ENCODE measurements at places on chromosomes 16 and 17.

DNA sequence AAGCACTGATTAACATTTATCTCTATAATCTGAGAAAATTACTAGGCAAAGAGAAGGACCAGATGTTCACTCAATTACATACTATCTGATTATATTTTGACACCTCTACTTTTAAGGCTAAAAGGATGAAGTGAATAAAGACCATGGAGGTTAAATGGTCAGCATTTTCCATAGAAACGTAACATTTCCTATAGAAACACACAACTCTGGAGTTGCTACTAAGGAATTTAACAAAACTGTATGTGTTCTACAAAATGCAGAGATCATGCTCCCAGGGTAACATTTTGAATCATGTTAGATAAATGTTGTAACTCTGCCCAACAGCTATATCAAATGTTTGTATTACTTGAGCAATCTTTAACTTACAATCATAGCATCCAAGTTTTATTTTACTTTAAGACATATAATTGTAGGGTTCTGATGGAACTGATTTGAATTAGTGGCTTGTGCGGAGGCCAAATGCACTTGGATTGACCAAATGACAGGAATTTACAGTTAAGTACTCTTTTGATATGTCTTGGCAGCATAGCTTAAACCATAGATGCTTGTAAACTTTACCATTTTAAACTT, 97.7 kb downstream of the RPGRIP1L start:
- DNase-seq, result no peak

DNA sequence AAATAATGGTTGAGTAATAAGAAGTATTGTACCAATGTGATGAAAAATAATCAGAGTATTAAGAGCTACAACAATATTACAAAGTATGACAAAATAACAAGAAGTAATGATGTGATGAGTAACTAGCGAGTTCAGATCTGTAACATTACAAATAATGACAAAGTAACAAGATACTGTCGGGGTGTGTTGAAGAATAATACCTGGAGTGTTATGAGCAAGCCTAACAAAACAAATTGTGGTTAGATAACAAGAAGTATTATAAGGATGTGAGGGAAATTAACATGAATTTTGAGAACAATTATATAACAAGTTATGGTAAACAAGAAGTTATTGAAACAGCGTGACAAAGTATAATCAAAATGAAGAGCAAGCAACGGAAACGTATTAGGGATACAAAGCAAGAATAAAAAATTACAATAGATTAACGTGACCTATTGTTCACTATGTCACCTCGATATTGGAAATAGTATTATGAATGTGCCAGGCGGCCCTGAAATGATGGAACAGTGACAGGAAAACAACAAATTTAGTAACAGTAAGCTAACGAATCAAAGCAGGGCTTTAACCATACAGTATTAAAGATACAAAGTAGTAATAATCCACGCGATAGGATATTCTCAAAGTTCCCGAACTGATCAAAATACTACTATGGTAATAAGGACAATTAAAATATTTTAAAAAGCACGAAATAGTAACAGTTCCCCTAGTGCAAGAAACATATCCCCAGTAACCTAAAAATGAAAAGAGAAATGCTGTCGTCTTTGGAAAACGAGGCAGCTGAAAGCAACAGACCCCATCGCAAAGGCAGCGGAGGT, 1.6 kb downstream of the TBX4 start:
- DNase-seq, result no peak

DNA sequence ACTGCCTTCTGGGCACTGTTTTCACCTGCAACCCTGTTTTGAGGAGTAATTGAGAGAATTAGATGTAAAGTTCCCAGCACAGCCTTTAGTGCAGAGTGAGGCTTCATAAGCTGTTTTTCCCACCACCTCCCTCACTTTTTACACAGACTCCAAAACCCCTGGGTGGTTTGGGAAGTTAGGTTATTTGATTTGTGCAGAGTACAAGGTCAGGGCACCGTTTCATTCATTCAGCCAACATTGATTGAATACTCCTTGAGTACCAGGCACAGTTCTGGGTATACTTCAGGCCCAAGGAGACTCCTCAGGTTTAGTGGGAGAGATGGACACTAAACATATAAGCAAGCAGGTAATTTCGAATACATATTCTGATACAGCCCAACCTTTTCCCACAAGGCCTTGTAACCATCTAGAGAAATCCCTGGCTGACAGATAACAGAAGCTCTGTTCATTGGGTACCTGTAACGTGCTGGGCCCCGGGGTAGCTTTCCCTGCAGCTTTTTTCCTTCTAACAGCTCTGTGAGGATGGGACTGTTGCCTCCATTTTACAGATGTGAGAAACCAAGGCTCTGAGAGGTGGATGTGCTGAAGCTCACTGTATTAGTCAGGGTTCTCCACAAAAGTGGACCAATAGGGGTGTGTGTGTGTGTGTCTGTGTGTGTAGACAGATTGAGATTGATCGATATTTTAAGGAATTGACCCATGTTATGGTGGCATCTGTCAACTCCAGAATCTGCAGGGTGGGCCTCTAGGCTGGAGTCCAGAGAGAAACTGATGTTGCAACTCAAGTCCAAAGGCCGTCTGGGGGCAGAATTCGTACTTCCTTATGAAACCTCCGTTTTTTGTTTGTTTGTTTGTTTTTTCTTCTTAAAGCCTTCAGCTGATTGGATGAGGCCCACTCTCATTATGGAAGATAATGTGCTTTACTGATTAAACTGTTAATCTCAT, 234.7 kb downstream of the SNX29 start:
- DNase-seq, result no peak

- DNase-seq, result no peak
Measured at GRCh38 chr16:50562657-50563056, 14.5 kb downstream of the NKD1 start.

- no peak for DNase-seq
Measured at GRCh38 chr16:30335598-30336474, 19.3 kb downstream of the CD2BP2 start.

- no peak for DNase-seq
Measured at GRCh38 chr17:71111934-71112333, 942.6 kb downstream of the KCNJ2 start.
